ENCODE measurements at places on chromosomes 12 and 14. TPM values are rescaled to one million over a fixed set of nuclear protein-coding genes. Genes with fewer than 3 reads are reported as not detected.

- no peak for DNase-seq
Observed at GRCh38 chr12:95574799-95575452, 23.6 kb upstream of the USP44 start.

GRCh38 chr14:106843951-106844483 is 1317.6 kb downstream of the TMEM121 start:
- peak; percentile 50 for DNase-seq

DNA sequence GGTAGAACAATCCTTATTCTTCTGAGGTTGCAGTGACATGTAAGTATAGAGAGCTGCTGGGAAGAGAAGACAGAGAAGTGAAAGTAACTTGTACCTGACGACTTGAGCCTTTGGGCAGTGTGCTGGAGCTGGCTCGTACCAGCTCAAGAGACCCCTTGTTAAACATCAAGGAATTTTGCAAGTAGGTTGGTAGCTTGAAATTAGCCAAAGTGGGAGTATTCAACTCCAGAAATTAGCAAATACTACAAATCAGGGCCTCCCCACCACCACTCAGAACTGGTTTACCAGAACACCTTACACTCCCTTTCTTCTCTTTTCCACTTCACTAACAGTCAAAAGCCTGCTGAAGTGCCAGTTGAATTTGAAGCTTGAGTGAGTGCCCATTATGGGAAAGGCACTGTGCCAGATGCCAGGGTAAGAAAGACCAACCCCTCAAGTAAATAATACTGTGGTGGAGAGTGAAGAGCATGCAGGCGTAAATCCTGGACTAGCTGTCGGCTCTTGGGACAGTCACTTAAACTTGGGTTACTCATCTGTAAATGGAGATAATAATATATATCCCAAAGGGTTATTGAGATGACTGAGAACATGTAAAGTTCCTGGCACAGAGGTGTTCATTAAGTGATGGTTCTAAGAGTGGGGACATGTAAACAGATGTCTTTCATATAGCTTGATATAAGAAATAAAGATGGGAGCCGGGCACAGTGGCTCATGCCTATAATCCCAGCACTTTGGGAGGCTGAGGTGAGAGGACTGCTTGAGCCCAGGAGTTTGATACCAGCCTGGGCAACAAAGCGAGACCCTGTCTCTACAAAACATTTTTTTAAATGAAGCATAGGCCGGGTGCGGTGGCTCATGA is 27.0 kb upstream of the EID3 start:
- DNase-seq = no peak

Gene ARID2
- total RNA-seq = 28.2 TPM

Measured in activated CD4-positive, alpha-beta memory T cell treated with anti-CD3 and anti-CD28 coated beads for 36 hours (primary cell).